ENCODE measurements at places on chromosomes 2 and 18.

DNA sequence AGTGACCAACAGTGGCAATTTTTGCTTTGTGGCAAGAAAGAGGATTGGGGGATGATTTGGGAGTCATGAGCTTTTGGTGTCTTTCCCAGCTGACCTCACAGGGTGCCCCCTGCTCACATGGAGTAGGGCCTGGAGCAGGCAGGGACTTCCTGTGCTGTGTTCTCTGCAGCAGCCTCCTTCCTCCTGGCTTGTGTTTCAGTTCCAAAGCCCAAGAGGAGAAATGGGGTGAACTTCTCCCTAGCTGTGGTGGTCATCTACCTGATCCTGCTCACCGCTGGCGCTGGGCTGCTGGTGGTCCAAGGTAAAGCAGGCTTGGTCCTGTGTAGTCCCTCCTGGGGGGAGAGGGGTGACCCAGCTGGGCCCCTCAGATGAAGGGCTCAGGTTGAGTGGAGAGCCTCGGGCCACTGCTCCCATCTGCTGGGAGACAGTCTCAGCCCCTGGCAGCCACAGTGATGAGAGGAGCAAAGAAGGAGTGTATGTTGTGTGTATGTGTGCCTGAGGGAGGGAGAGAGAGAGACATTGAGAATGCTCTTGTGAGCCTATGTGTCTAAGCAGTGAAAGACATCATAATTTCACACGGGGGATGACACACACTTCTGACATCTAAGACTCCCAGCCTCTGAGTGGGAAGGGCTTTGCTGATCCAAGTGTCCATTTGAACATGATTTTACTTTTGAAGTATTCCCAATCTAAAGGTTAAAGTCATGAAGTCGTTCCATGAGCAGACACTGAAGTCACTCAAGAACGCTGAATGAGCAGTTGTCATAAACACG, 27.2 kb downstream of the MARCO start:
- DNase-seq: no peak

GRCh38 chr2:216845426-216845825, 14.4 kb downstream of the TNP1 start:
- no peak for DNase-seq

DNA sequence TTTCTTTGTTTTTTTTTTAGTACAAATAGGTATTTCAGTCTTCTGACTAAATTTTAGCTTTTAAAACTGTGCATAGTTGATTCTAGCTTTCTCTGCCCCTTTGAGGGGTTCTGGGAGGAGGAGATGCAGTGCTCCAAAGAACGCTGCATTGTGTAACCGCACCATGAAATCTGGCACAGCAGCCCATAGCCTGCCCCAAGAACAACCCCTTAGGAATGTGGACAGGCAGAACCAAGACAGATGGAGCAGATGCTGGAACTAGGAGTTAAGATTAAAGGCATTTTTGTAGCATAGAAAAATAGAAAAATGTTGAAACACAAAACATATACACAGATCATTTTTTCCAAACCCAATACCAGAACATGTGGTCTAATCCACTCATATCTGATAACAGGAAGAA, 187.5 kb downstream of the SCG2 start:
- no peak for DNase-seq

- no peak for DNase-seq
Measured at GRCh38 chr2:85002534-85002933, 31.6 kb downstream of the KCMF1 start.

DNA sequence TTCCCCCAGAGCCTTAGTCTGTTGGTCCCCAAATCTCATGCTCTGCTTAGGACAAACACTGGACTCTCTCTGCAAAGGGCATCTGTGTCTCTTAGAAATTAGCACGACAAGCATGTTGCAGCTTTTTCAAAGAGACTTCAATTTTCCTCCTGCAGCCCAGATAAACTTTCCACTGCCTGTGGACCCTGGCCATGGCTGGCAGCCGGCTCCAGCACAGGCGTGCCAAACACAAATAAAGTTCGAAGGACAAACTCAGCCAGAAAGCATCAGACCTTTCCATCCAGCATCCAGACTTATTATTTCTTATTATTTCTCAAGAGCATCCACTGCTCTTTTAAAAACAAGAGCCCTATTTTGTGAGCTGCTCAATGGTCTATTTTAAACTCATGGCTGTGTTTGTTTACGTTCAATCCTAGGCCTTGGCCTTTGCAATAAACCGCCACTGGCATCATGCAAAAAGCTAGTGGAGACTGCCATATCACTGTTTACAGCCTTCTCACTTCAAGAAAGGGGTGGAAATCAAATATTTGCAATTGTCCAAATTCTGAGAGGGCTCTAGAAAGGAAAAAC, 300.8 kb downstream of the BCL11A start:
- DNase-seq: no peak

GRCh38 chr2:196266351-196266750, 95.0 kb upstream of the STK17B start:
- no peak for DNase-seq

- no peak for DNase-seq
Measured at GRCh38 chr2:1060987-1061386, 110.3 kb downstream of the SNTG2 start.

DNA sequence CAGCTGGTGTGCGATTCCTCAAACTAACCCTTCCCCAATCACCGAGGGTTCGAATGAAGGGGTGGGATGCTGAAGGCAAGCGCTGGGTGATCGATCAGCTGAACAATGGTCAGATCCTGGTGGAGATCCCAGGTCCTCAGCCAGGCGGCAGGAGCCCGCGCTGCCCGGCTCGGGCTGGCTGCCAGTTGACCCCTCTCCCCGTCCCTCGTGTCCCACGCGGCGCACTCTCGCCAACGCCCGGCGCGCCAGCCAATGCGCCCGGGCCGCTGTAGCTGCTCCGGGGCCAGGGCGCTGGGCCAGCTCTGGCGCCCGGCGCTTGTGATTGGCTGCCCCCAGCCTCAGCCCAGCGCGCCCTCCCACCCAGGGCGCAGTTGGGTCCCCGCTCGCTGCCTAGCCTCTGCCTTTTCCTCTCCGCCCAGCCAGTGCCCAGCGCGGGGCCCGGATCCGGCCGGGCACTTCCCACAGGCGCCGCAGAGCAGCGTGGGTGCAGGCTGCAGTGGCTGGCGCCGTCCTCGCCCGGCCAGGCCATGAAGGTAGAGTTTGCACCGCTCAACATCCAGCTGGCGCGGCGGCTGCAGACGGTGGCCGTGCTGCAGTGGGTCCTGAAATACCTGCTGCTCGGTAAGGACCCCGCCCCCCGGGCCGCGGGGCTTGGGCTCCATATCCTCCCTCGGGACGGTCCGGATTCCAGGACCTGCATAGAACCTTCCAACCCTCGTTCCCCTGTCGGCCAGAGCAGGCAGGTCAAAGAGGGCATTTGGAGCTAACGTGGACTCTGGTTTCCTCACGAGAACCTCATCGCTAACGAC, at the start of gene MOGAT1:
MOGAT1 (plus strand) TSS at position 400 of the 809 bp plus-strand sequence; CDS start at position 528, 128 bp downstream.
- DNase-seq: no peak

DNA sequence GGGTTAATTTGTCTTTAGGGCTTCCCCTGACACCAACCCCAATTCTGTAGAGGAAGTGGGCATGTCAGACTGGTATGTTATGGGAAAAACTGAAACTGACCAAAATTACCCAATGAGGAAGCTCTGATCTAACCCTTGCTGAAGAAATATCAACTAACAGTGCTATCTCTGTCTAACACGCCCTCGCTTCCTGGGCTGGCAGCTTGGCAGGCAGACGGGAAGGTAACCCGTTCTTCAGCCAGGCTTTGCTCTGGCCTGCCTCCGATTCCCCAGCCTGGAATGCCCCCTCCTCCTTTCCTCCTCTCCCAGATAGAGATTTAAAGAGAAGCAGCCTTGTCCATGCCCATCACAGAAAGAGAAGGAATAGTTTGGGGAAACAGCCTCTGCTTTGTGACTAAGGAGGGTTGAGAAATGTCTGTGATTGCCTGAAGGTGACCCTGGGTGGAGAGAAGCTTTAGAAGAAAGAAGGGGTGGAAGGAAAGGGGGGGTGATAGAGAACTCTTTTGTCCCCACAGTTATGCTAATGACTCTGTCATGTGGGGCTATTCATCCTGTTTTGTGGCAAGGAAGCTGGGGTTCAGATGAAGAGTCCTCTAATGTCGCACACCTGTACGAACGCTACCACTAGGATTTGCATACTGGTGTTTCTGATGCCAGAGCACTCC, 15.4 kb downstream of the HK2 start:
- no peak for DNase-seq

GRCh38 chr2:73926493-73927327, at the start of gene DGUOK:
Gene DGUOK (plus strand): TSS chr2:73926880. CDS start chr2:73926911, 31 bp downstream.
- peak; percentile 97 for DNase-seq

DNA sequence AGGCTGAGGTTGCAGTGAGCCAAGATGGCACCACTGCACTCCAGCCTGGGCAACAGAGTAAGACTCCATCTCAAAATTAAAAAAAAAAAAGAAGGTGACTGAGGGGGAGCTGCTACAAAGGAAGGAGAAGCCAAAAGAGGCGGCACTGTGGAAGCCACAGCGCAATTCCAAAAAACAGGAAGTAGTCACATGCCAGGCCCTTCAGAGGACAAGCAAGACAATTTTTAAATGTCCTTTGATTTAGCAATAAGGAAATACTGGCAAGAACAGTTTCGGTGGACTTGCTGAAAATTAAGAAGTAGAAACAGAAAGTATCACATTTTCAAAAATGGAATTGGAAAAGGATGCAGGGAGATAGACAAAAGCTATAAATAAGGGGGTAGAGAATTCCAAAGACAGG, 122.8 kb downstream of the OSBPL1A start:
- DNase-seq: no peak

DNA sequence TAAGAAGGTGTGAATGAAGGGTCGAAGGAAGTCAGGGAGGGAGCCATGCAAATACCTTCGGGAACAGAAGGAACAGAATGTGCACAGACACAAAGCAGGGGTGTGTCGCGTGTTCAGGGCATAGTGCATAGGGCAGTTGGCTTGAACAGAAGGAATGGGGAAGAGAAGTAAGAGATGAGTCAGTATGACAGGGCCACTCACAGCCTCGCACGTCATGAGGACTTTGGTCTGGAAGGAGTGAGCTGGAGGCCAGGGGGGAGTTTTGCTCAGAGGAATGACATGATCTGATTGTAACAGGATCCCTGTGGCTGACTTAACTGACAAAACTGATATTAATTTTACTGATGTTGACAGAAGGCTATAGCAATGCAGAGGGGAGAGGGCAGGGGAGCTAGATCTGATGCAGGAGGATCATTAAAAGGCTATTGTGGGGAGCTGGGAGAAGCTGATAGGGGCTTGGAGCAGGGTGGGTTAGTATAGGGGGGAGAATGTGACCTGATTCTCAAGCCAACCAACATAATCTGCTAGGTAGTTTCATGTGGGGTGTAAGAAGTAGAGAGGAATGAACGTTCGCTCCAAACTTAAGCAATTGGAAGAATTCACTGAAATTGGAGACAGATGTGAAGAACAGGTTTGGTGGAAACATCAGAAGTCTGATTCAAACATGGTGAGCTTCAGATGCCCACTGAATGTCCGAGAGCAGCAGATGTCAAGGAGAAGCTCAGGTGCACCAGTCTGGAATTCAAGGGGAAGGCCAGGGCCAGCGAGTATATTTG, 60.4 kb upstream of the COPS8 start:
- DNase-seq: no peak

DNA sequence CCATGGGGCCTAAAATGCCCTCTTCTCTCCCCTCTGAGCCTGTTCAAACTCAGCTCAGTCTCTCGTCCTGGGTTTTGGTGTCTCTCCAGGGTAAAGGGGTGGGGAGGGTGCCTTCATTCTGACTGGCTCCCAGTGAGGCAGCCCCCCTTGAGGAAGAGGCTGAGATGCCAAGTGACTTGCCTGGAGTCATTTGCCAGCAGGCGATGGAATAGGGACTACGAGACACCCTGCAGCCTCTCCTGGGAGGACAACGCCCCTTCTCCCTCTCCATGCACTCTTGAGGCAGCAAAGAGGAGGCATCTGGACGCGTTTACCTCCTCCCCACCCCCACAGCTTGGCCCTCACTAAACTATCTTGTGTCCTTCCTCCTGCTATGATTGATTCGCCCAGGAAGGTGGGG, 760 bp upstream of the STON1 start:
- no peak for DNase-seq

DNA sequence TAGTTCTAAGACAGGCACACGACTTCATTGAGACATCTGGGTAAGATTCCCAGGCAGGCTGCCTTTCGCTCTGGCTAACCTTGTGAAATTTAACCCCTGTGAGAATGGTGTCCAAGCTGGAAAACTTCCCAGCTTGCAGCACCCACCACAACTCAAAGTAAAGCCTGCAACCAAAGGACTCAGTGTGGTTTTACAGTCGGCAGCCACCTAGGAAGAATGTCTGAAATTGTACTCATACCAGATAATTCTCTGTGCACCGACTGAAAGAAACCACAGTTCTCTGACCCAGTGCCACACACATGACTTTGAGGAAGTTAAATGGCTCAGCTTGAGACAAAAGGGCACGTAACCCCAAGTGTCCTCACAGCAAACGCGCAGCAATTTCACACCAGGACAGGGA, 125.7 kb downstream of the RBMS1 start:
- no peak for DNase-seq

DNA sequence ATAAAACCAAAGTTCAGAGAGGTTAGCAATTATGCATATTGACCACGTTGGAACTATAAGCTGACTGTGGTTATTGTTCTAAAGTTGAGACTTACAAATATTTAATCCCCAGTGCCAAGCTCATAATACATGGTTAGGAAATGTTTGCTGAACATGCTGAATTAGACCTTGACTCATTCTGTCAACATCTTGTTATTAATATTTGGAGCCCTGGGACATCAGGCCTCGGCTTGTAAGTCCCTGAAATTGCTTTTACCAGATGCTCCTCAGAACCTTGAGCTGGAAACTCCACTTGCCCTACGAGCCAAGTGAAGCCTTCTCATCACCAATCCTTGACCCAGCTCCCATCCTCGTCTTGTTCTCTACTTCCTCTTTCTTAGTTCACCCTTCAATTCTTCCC, 21.2 kb downstream of the DYNAP start:
- no peak for DNase-seq

DNA sequence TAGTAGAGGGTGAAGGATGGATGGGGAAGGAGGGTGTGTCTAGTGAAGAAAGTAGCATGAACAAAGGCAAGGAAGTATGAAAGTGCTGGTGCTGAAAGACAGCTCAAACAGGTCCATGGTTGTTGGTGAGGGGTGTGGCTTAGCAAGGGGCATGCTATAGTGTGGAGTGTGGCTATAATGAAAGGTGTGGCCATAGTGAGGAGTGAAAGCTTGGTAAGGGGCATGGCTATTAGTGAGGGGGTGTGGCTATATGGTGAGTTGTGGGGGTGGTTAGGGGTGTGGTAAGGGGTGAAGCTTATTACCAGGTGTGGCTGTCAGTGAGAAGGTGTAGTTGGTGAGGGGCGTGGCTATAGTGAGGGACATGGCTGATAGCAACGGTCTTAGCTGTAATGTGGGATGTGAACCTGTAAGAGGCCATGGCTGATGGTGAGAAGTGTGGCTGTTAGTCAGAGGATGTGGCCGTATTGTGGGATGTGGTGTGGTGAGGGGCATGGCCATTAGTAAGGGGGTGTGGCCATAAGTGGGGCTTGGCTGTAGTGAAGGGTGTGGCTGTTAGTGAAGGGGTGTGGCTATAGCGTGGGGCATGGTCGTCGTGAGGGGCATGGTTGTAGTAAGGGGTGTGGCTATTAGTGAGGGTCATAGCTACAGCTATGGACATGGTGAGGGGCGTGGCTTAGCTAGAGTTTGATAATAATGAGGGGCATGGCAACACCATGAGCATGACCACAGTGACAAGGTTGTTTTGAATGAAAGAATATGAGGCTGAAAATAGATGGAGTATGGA, 549.6 kb downstream of the FBXO15 start:
- no peak for DNase-seq

Data from SHP77 (cell line).